HS-27A (cell line): ENCODE measurements at places on chromosomes 13 and 19.

- DNase-seq: no peak
Measured at GRCh38 chr19:45862271-45862563, 730 bp downstream of the SYMPK start.

DNA sequence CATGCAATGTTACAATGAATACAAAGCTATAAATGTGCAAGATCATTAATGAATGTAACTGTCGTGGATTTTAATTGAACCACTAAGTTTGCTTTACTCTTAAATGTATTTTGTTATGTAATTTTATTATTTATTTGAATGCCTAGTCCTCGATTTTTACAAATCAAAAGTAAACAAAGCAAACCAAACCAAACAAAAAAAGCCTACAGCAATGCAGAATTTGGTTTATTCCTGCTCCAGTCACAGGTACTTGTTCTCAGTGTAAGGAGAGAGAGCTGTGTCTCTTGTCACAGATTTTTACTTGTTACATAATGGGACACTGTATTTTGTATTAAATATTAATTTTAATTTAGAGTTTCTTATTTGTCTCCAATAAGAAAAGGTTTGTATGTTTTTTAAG is 584.3 kb upstream of the SLITRK6 start:
- no peak for DNase-seq

DNA sequence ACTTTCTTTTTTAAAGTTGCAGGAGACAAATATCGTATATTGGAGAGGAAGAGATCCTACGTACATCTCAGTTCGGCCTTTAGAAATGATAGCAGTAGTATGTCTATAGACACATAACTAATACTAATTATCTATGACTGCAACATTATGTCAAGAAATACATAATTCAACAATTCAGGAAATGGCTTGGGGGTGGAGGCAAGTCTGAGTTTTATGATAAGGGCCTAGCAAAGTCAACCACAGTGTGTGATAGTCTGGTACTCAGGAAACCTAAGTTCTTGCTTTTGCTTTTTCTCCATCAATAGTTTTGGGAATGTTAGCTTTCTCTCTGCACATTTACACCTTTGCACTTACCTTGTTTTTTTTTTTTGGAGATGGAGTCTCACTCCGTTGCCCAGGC is 27.5 kb upstream of the OBI1 start:
- DNase-seq: no peak

- DNase-seq: no peak
Measured at GRCh38 chr19:30393046-30393445, 20.9 kb downstream of the ZNF536 start.

DNA sequence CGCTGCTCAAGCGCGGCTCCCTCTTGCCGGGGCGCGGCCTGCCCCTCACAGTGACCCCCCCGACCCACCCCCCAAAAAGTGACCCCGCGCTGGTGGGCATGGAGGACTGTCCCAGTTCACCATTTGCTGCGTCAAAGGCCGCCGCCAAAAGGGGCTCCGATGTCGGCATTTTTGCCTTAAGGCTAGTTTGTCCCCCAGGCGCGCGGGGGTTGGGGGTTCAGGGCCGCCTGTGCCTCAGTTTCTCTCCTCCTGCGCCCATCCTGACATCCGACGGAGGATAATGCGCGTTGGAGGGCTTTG is 17.1 kb downstream of the NFIX start:
- DNase-seq: no peak
